ENCODE measurements at places on chromosomes 5 and 9.
A peak's percentile ranks its signal among the peaks of the same experiment; 100 is the strongest.

GRCh38 chr9:127585161-127585819 is 26.8 kb upstream of the STXBP1 start:
- no peak for DNase-seq

DNA sequence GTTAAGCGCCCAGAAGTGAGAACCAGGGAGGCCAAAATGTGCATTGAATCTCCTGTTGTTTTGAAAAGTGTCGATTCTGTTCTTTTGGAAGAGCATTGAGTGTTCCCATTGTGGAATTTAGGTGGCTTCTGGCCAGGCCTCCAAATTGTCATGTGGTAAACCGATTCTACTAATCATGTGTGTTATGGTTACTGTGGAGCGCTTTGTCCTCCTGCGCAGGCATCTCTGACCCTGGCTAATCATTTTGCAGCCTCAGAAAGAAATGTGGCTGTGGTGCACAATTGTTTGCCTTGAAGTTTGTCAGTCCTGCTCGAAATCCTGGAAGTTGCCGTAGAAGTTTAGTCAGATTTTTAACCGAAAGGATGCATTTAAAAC is 121.3 kb downstream of the RASGRF2 start:
- no peak for DNase-seq

DNA sequence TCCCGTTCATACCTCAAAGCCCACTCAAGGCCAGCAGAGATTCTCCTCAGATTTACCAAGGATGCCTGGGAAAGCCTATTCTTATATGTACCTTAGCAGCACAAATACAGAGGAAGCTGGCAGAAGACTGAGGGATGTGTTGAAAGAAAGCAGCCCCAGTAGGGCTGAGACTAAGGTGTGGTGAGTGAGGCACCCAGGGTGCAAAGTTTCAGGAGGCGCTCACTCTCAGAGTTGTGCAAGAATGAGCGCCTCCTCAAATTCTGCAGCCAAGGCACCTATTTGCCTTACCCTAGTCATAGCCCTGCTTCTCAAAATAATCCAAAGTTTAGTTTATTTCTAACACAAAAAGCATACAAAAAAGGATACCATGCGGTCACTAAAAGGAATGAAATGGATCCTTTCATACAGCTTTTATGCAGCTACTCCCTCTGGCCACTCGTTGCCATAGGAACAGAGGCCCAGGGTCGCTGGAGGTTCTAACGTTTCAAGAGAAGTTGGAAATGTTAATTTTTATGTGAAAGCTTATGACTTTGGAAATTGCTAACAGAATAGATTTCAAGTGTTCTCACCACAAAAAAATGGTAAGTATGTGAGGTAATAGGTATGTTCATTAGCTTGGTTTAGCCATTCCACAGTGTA is 79.7 kb upstream of the SMIM23 start:
- DNase-seq, result no peak

GRCh38 chr5:35016174-35017051 is 31.3 kb downstream of the AGXT2 start:
- no peak for DNase-seq

DNA sequence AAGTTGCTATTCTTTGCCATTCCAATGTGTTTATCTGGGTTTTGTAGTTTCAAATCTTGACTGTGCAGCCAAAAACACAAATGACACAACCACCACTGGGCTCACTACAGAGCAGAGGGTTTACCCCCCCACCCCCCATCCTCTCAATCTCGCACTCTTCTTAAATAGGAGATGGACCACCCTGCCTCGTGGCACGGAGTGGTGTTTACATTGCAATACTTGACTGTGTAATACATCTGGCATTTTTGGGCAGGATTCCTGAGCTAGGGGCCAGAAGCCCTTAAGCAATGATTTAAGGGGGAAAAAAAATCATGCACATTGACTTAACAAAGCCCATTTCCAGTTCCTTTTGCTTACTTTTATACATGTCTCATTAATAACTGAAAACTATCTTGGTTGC is 19.0 kb downstream of the PTCH1 start:
- DNase-seq, result no peak

- DNase-seq, result peak; percentile 27
Measured at GRCh38 chr9:120477534-120478001, 102.4 kb downstream of the CDK5RAP2 start.

DNA sequence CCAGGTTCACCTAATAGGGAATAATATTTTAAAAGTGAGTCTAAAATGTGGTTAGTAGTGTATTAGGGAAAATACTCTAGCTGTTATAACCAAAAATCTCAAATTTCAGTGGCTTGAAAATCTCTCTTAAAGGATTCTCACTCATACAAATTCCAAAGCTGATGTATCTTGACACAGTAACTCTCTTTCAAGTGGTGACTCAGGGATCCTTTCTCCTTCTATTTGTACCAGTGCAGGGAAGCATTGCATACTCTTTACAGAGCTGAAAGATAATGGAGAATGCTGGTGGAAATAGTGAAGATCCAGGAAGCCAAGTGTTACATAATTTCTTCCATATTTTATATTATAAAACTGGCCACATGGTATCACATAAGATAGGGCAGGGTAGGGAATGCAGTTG is 560.2 kb upstream of the CDH9 start:
- no peak for DNase-seq

DNA sequence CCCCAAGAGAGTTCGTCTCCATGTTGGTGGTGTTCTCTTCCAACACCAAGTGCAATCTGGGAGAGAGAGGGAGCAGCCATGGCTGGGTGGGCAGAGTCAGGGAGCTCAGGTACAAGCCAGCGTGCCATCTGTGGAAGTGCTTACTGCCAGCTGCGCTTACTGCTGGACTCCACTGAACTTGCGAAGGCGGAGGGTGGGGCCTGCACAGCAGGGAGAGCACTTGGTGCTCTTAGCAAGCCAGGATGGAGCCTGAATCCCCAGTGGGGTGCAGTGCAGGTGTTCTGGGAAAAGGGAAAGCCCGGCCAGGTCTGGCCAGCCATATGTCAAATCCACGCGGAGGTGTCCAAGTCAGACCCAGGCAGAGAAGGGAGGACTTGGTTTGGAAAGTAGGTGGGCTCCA is 142.0 kb downstream of the FANCC start:
- DNase-seq, result no peak

GRCh38 chr9:96460882-96461281 is 10.9 kb downstream of the HABP4 start:
- no peak for DNase-seq

DNA sequence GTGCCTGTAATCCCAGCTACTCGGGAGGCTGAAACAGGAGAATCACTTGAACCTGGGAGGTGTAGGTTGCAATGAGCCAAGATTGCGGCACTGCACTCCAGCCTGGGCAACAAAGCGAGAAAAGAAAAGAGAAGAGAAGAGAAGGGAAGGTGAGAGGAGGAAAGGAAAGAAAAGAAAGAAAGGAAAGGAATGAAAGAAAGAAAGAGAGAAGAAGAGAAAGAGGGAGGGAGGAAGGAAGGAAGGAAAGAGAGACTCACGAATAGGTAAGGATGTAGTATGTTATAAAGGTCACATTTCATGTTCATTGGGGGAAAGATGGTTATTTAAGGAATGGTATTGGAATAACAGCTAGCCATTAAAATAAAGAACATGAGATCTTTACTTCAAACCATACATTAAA is 10.4 kb upstream of the ANP32B start:
- no peak for DNase-seq

DNA sequence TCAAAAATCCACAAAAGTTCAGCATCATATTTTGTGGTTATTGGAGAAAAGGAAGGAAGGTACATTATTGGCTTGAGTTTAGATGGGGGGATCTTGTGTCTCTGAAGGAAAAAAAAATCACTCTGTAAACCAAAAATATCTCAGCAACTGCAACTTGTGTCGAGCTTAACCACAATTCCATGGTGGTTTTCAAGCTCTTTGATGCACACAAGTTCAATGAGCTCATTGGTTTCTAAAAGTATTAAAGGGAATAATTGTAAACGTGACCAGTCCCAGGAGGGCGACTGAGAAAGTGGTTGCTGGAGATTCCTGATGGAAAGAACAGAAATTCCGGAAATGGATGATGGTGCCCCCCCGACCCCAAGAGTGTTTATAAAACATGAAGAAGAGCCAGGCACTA is 173.8 kb downstream of the PSAT1 start:
- no peak for DNase-seq

GRCh38 chr5:93145767-93146166 is 435.3 kb downstream of the NR2F1-AS1 start:
- no peak for DNase-seq

DNA sequence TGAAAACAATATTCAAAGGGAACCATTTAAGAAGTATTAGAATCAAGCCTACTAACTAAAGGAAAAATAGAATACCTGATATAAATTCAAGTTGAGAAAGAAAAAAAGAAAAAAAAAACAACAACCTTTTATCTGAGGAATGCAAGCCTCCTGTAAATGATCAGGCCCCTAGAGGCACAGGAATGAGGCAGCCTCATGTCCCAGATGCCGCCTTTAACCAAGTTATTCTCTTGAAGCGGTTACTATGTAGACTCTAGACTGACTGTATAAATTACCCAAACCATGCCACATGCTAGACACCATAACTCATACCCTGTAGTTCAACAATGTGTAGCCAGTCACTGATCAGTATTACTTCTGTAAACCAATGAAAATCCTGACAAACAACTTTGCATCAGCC is 929.6 kb downstream of the TAF11L14 start:
- DNase-seq, result no peak

DNA sequence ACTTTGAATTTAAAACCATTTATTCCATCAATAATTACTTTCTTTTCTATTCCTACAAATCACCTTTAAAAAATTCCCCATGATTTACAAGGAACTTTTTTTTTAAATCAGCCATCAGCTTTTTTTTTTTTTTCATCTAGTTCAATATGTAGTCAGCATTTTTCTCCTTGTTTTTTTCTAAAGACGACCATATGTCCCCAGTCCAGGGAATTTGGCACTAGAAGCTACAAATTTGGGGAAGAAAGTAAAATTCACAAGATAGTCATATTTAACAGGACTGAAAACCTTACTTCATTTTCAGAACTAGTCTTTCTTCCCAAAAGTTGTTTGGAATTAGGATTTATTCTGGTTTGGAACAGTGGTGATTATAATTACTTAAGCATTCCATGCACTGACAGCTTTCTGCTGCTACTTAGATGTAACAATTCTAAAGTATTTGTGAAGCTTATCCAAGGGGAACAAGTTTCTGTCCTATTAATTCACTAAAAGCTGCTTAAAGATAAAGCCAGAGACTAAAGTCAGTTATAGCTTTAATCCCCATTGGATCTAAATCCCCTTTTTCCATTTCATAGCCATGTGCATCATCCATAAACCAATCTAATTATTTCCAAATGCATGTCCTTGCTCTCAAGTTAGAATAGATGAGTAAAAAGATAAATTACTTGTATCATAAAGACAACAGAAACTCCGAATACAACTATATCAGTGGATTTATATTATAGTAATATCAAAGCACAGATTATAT is 7.4 kb upstream of the SNCAIP start:
- DNase-seq, result no peak

- DNase-seq, result peak; percentile 88
Measured at GRCh38 chr9:79026316-79026715, 545.4 kb upstream of the TLE4 start.

DNA sequence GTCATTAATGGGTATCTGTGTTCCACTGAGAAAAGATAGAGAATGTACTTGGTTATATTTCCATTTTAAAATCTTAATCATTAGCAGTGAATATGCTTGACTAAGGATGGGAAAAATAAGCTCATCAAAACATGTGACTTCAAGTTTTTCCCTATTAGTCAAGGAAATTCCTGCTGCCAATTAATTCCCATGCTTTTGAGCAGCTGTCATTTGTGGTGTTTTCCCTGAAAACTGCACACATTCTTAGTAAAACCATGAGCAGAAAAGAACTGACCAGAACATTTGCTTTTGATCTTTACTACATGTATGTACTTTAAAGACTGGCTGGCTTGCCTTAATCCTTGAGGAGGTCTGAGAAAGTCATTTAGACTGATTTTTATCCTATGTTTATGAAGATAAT is 75.2 kb downstream of the AOPEP start:
- no peak for DNase-seq

GRCh38 chr5:80161165-80161564 is 94.7 kb downstream of the SERINC5 start:
- DNase-seq, result no peak

DNA sequence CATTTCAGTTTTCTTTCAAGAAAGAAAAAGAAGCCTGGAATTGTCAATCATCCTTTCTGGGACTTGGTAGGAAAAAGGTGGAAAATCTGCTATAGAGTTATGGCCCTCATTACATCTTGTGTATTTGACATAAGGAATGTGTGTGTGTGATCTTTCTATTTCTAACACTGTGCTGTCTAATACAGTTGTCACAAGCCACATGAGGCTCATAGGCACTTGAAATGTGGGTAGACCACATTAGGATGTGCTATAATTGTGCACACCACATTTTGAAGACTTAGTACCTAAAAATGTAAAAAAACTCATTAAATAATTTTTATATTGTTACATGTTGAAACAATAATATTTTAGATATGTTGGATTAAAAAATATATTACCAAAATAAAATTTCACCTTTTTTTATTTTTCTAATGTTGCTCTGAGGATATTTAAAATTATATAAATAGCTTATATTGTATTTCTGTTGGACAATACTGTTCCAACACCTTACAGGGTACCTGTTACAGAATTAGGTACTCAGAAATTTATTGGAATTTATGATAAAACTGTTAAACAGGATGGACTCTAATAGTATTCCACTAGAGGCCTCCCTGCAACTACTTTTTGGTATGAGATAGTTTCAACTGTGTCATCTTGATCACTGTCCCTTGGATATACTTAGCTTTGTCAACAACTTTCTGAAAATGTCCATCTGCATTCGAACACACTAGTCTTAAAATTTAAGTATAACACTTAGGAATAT is 18.4 kb downstream of the MSANTD3 start:
- DNase-seq, result no peak

- no peak for DNase-seq
Measured at GRCh38 chr5:128877476-128877875, 87.8 kb upstream of the SLC27A6 start.

- no peak for DNase-seq
Measured at GRCh38 chr5:109719978-109720377, 30.3 kb downstream of the MAN2A1 start.

- DNase-seq, result no peak
Measured at GRCh38 chr9:96258967-96259366, 43.0 kb downstream of the HSD17B3 start.

- DNase-seq, result no peak
Measured at GRCh38 chr5:10448754-10449360, 7.2 kb downstream of the ROPN1L start.

DNA sequence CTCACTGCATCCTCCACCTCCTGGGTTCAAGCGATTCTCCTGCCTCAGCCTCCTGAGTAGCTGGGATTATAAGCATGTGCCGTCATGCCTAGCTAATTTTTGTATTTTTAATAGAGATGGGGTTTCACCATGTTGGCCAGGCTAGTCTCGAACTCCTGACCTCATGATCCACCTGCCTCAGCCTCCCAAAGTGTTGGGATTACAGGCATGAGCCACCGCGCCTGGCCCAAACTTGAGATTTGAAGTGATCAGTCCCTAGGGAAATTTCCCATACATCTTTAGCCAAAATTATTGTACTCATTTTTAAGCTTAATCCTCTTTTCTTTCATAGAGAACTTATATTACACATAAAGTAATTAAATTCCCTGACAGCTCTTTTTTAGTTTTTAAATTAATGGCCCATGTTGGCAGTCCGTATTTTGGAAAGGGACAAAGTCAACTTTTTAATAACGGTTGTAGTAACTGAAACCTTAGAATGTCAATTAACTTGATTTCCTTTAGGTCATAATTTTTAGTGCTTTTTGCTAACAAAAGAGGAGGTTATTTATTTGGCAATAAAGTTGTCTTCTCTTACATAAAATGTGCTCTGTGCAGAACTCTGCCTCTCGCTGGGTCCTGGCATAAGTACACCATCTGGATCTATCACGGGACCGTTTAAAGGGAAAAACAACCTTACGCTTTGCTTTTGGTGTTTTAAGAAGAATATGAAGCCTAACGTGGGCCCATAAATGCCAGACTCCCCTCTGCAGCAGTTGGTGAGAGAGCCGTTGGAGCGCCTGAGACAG is 142.3 kb upstream of the OTULINL start:
- no peak for DNase-seq
